Right kidney (tissue), 9 donors: ENCODE measurements at places on chromosomes 16 and 17.

- no peak for DNase-seq
Measured at GRCh38 chr16:59527206-59527997, 793.3 kb upstream of the GOT2 start.

- no peak for DNase-seq
Measured at GRCh38 chr16:55561319-55561848, 5.1 kb upstream of the CAPNS2 start.

DNA sequence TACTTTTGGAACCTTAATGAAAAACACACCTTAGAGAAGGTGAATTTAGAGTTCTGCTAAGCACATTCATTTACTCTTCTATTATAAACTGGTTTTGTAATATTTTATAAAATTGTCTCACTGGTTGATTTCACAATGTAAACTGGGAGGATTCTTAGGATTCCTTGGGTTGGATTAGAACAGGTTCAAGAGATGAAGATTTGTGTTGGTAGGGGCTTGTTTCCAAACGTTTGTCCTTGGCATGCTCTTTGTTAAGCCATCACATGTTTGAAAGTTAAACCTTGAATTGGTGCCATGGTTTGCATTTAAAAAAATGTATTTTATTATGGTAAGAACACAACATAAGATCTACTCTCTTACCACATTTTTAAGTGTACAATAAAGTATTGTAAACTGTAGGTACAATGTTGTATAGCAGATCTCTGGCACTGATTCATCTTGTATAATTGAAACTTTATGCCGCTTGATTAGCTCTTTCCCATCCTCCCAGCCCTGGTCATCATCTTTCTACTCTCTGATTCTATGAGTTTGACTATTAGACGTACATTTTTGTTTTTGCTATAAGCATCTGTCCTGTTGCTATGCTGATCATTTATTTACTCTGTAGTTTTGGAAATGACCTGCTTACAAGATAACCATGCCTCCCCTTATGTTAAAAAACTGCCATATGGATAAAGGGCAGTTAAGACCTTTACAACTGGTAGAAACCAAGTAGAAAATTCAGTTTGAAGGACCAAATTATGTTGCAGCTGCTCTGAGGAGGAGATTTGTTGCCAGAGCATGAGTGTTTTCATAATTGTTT, 9.6 kb downstream of the FTO start:
- no peak for DNase-seq

- DNase-seq: no peak
Measured at GRCh38 chr17:51000835-51001638, 119.6 kb downstream of the SPAG9 start.

DNA sequence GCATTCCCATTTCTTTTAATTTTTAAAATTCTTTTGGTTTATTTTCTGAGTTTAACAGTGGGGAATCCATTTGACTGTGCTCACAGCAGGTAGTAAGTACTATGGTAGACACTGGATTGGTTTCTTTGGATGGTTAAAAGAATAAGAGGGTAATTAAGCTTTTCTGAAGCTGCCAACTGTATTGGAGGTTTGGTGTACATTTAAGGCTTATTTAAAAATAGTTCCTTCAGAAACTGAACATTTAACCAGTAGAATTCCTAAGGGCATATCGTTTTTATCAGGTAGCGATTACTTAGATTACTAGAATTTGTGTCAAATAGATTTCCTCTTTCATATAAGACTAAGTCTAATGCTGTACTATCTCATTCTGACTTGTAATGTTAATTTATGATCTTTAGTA, 162.4 kb downstream of the PPM1E start:
- no peak for DNase-seq

GRCh38 chr17:45775148-45775547, 9.0 kb upstream of the CRHR1 start:
- no peak for DNase-seq
